ENCODE measurements at places on chromosomes 2 and 18. TPM values are rescaled to one million over a fixed set of nuclear protein-coding genes. Genes with fewer than 3 reads are reported as not detected.

DNA sequence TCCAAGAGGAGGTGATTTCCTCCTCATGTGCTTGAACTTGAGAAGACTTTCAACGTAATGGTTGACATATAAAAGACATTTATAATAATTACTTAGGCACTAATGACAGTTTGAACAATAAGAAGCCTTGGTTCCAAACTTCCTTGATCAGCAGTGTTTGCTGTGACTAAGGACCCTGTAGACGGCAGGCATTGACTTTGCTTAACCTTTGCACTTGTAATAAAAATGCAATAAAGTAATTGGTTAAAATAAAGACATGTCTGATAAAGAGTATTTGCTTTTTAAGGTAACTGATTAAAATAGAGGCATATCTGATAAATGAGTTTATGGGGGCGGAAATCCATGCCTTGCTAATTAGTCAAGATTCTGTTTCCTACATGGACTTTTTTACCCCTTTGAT is 82.2 kb upstream of the ST8SIA3 start:
- no peak for DNase-seq

- DNase-seq = no peak
Observed at GRCh38 chr18:7711495-7711894, 144.4 kb downstream of the PTPRM start.

DNA sequence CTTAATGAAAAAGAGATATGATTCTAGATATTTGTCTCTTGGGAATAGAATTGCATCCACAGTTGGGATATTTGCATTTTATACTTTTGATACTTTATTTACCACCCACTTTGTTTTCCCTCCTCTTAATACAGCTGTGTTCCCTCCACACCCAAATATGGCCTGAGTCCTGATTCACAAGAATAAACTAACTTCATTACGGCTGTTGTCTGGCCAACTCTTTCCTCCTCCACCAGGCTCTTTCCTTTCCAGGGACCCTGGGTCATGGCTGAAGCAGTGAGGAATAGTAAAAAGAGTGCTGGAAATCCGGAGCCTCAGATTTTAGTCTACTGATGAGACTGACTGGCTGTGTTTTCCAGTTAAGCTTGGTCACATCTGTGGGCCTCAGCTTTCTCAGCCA is 48.4 kb upstream of the STAM2 start:
- DNase-seq = peak; percentile 38

- no peak for DNase-seq
Observed at GRCh38 chr18:35458271-35458670, 39.5 kb downstream of the INO80C start.

The UPP2 gene
- polyA plus RNA-seq = not detected
